Small intestine (tissue), 16 donors: ENCODE measurements at places on chromosomes 11 and 22.
A peak's percentile ranks its signal among the peaks of the same experiment; 100 is the strongest.

DNA sequence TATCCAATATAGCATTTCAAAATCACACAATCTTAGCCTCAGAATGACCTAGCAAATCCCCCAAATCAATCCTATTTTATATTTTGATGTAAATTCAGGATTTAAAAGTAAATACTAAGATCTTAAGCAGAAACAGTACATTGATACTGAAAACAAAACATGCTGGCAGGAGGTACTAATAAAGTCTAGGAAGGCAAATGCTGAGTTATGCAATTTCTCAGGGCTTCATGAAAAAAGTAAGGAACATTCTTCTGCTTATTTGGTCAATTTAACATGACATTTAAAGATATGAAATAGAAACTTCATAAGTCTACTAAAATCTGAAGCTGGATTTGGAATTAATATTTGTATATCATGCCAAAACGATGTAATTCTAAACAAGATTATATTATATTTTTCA lies 153.3 kb downstream of the SWAP70 start:
- DNase-seq: no peak

DNA sequence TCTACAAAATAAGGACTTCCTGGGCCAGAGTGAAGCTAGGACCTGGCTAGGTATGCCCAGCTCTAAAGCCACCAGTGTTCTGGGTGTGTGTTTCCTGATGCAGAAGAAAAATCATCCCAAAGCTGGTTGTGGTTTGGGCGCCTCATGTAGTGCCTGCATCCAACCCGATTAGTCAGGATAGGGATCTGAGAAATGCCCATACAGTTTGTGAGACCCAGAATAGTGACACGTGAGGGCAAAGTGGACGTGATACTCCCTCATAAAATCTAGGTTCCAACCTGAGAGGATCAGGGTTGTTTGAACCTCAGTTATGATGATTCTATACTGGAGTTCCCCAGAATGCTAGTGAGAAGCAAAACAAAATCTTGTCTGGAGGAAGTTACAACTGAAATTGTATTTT lies 238.4 kb downstream of the TBC1D22A start:
- DNase-seq: no peak

- DNase-seq: peak; percentile 47
Measured at GRCh38 chr22:16917144-16918003, 90.6 kb downstream of the GAB4 start.

DNA sequence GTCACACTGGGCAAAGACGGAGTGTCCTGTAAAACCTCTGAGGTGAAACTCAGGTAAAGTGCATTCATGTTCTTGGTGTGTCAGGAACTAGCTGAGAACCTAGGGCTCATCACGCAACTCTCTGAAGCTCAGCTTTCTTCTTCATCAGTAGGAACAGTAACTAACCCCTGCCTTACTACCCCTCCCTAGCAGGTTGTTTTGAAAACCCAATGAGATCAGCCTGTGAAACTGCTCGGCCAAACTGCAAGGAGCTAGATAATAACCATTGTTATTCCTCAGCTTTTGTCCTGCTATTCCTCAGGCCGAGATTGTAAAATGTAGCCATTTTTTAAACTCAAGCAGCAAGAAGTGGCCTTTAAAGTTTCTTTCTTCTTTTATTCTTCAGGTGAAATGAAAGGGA lies 9.8 kb upstream of the FJX1 start:
- DNase-seq: no peak

- DNase-seq: no peak
Measured at GRCh38 chr11:64642871-64643255, 51.8 kb downstream of the SLC22A12 start.

DNA sequence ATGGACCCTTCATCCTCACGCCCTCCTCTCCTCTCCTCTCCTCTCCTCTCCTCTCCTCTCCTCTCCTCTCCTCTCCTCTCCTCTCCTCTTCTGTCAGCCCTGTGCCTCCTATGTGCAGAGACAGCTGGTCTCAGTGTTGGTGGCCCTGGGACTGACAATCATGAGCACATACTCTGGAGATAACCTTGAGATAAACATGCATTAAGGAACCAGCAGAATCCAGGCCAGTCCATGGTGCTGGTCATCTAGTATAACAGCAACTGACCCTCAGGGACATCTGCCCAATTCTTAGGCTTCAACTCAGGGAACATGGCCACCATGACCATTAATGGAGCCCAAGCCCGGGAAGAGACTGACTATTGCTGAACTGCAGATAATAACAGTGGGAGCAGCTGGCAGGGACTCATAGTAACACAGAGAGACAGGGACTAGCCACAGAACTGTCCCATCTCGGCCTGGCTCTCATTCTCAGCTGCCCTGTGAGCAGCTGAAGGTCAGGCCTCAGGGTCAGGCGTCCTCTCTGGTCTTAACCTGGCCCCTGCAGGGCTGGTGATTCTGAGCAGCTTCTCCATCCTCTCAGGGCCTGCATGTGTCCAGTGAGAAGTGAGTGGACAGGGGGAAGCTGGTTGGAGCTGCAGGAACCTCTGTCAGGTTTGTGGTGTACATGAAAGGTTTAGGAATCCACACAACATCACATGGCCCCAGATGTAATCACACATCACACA lies 45.4 kb downstream of the GGTLC2 start:
- DNase-seq: no peak

DNA sequence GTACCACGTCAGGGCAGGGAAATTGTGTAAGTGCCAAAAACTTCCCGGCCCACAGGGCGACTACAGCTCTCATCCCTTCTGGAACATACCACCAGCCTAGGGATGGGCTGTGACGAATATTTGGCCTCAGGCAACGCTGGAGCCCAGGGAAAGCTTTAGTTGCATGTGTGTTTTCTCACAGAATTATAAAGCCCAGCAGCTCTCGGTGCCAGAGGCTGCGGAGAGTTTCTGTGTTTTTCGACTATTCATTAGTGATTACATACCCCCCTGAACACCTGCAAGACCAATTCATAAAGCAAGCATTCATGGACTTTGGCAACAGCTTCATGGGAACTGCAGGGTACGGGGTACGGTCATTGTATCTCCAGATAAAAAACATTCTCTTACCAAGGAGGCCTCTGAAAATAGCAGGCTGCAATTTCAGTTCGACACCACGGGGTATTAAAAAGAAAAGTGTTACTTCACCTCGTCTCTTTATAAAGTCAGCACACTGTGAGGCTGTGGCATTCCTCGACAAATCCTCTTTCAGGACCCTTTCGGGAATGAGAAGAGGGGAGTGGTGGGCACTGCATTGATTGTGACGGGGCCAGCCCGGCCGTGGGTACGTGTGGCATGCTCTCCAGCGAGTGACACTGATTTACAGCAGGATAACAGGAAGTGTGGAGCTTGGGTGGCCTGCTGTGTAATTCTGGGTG lies 243.6 kb upstream of the SORL1-AS1 start:
- no peak for DNase-seq

- no peak for DNase-seq
Measured at GRCh38 chr11:9831122-9831521, 167.2 kb downstream of the SWAP70 start.

- no peak for DNase-seq
Measured at GRCh38 chr11:124627546-124627945, 4.9 kb downstream of the TBRG1 start.

GRCh38 chr11:12411393-12411792 lies 34.0 kb downstream of the PARVA start:
- DNase-seq: no peak

DNA sequence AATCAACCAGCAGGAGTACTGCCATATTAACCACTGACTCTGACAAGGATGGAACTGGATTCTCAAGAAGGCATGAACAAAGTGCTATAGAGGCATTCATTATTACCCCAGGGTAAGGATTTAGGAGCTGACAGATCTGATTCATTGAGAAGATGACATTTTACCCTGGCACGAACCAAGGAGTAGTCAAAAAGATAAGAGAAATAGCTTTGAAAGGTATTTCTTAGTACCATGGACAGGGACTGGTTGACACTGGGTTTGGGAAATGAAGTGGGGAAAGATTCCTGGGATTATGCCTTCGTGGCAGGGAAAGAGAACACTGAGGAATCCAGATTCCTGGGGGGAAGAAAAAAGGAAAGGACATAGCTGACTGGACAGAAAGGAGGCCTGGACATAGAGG lies 5.1 kb upstream of the SAAL1 start:
- no peak for DNase-seq

DNA sequence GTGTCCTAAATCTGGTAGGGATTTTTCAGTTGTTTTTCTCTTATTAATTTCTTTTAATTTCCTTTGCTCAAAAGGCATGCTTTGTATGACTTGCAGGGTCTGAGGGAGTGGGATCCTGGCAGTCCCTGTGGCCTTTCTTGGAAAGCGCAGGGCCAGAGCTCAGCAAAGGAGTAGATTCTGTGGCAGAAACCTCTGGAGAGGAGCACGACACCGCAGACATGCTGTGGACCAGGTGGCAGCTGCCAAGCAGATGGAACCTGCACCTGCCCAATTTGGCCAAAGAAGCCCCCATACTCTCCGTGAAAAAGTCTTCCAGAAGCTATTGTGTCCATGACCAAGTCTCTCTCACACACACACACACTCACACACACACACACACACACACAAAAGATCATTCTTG lies 78.9 kb upstream of the FGF3 start:
- no peak for DNase-seq

- no peak for DNase-seq
Measured at GRCh38 chr11:99333621-99334020, 312.9 kb downstream of the CNTN5 start.

GRCh38 chr11:10287140-10287539 lies 6.9 kb downstream of the SBF2 start:
- no peak for DNase-seq

DNA sequence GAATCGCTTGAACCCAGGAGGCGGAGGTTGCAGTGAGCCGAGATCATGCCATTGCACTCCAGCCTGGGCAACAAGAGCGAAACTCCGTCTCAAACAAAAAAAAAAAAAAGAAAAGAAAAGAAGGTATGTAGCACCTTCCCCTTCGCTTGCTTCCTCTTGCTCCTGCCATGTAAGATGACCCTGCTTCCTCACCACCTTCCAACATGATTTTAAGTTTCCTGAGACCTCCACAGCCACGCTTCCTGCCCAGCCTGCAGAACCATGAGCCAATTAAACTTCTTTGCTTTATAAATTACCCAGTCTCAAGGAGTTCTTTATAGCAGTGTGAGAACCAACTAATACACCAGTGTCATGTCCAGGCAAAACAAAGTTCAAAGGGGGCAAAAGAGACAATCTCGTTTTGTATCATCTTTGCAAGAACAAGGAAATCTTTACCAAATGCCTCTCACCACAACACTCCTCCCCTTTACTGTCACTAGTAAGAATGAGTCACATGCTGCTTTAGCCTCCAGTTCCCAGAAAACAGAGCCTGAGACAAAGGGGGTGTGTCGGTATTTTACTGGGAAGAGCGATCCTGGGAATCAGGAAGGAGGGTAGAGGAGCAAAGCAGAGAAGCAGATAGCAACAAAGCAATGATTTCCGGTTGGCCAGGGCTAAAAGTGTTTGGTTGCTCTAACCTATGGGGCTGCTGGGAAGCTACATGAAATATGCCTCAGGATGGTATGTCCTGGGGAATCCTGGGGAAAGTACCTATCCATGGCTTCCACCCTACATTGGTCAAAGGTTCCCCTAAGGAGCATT lies 10.5 kb upstream of the MCHR1 start:
- DNase-seq: no peak

GRCh38 chr11:132941024-132941646 lies 591.2 kb downstream of the OPCML start:
- DNase-seq: peak; percentile 30

GRCh38 chr11:34363363-34364084 lies 5.7 kb upstream of the ABTB2 start:
- DNase-seq: no peak

DNA sequence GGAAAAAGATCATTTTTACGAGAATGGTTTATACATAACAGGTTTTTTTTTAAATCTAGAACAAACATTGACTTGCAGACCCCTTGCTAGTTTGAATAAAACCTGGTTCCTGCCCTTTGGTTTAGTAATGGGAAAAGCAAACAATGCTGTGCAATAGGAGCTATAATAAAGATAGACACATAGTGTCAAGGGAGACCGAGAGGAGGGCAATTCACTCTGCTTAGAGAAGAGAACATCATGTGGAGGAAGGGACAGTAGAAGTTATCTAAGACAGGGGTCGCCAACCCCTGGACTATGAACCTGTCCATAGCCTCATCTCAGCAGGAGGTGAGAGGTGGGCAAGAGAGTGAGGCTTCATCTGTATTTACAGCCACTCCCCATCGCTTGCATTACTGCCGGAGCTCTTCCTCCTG lies 7.0 kb upstream of the RDX start:
- peak; percentile 74 for DNase-seq

DNA sequence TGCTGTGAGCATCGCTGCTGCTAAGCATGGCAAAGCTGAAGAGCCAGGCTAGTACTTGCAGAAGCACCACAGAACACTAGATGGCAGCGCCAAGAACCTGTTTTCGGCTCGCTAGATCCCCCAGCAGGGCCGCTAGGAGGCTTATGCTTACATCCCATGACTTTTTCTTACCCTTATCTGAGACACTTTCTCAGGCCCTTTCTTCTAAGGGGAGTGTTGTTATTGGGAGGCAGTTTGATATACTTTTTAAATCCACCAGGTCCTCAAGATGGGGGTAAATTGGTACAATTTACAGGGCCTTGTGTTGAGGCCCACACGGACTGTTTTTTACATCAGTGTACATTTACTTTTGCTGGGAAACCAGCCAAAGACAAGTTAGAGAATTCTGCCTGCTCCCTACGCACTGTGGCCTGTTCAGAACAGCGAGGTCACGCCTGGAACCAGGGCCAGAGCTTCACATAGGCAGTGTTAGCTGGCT lies 4.0 kb downstream of the TRIM6 start:
- DNase-seq: peak; percentile 68

DNA sequence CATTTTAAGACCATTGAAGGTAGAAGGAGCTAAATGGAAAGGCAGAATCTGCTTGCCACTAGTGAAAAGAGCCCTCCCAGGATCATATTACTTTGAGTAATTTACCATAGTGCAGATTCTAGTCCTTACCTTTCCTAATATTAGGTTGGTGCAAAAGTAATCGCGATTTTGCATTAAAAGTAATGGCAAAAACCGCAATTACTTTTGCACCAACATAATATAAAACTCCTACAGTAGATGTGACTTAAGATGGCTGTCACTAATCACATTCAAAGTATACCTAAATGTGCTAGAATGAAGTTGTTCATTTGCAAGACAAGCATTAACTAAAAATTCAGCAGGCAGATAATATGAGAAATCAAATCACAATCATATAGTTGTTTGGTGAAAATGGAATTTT lies 38.1 kb upstream of the ARL14EP start:
- no peak for DNase-seq

DNA sequence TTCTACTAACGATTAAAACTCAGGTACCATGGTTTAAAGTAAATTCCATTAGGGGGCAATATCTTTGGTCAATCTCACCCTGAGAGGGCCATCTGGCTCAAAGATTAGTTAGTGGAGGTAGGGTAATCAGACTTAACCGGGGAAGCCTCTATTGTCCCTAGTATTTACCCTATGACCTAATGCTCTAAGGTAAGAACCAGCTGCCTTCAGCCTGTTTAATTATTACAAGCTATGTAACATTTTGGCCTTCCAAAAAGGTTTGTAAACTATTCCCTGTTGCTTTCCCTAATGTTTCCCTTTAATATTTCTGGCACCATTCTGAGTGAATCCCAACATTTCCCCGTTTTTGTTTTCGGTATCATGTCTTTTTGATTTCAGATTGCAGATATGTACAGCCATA lies 15.1 kb upstream of the GLYATL1 start:
- DNase-seq: peak; percentile 22

GRCh38 chr11:133921026-133921425 lies 35.7 kb downstream of the IGSF9B start:
- DNase-seq: no peak

GRCh38 chr11:110918351-110918750 lies 206.1 kb upstream of the ARHGAP20 start:
- DNase-seq: no peak

- DNase-seq: no peak
Measured at GRCh38 chr11:26243426-26243825, 88.5 kb upstream of the ANO3 start.
